HCT116 (cell line): ENCODE measurements at places on chromosomes 2 and 18. TPM values are rescaled to one million over a fixed set of nuclear protein-coding genes. Genes with fewer than 3 reads are reported as not detected.
A peak's percentile ranks its signal among the peaks of the same experiment; 100 is the strongest.

DNA sequence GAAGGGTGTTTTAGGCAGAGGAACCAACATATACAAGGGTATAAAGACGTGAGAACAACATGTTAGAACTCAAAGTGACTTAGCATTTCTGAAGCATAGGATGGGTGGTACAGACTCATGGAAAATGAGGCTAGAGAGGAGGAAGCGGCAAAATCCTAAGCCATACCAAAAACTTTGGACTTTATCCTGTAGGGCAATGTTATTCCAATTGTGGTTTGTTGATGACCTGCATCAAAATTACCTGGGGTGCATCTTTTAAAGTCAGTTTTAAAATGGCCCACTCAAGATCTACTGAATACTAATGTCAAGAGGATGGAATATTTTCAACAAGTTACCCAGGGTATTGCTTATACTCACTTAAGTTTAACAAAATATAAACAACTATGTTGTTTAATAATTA is 34.8 kb downstream of the RAPH1 start:
- H3K4me3 ChIP-seq = no peak overlapping the region
- H3K36me3 ChIP-seq = no peaks in the 10 kb centered on the region
- H3K4me1 ChIP-seq = peaks cover 5% of the 10 kb centered on the region; the same call in 1 of the 2 replicates
- H3K27me3 ChIP-seq = no peaks in the 10 kb centered on the region
- DNase-seq = no peak

- no peaks in the 10 kb centered on the region for H3K4me1 ChIP-seq
- no peak overlapping the region for H3K4me3 ChIP-seq
- DNase-seq = no peak
- H3K36me3 ChIP-seq = no peaks in the 10 kb centered on the region
- no peak overlapping the region for H3K27ac ChIP-seq
Observed at GRCh38 chr2:149954981-149955600, 367.5 kb upstream of the MMADHC start.

- H3K4me1 ChIP-seq = peaks cover 29% of the 10 kb centered on the region
- no peak overlapping the region for H3K4me3 ChIP-seq
- no peak overlapping the region for H3K27ac ChIP-seq
- H3K36me3 ChIP-seq = no peaks in the 10 kb centered on the region
- DNase-seq = no peak
- H3K27me3 ChIP-seq = no peaks in the 10 kb centered on the region
Observed at GRCh38 chr2:108615480-108616090, 81.3 kb downstream of the LIMS1 start.

- DNase-seq = no peak
- H3K4me3 ChIP-seq = no peak overlapping the region
- H3K27me3 ChIP-seq = no peaks in the 10 kb centered on the region
- H3K27ac ChIP-seq = no peak overlapping the region
- no peaks in the 10 kb centered on the region for H3K36me3 ChIP-seq
- no peaks in the 10 kb centered on the region for H3K4me1 ChIP-seq
Observed at GRCh38 chr2:176461098-176461808, 192.0 kb downstream of the MTX2 start.

- no peak for DNase-seq
- H3K27ac ChIP-seq = no peak overlapping the region
- H3K36me3 ChIP-seq = no peaks in the 10 kb centered on the region
- no peaks in the 10 kb centered on the region for H3K4me1 ChIP-seq
- no peak overlapping the region for H3K4me3 ChIP-seq
Observed at GRCh38 chr2:200127848-200128247, 172.5 kb downstream of the MAIP1 start.

GRCh38 chr2:33136566-33136965 is 189.8 kb downstream of the LTBP1 start:
- peaks cover 11% of the 10 kb centered on the region for H3K4me1 ChIP-seq
- H3K4me3 ChIP-seq = no peak overlapping the region

DNA sequence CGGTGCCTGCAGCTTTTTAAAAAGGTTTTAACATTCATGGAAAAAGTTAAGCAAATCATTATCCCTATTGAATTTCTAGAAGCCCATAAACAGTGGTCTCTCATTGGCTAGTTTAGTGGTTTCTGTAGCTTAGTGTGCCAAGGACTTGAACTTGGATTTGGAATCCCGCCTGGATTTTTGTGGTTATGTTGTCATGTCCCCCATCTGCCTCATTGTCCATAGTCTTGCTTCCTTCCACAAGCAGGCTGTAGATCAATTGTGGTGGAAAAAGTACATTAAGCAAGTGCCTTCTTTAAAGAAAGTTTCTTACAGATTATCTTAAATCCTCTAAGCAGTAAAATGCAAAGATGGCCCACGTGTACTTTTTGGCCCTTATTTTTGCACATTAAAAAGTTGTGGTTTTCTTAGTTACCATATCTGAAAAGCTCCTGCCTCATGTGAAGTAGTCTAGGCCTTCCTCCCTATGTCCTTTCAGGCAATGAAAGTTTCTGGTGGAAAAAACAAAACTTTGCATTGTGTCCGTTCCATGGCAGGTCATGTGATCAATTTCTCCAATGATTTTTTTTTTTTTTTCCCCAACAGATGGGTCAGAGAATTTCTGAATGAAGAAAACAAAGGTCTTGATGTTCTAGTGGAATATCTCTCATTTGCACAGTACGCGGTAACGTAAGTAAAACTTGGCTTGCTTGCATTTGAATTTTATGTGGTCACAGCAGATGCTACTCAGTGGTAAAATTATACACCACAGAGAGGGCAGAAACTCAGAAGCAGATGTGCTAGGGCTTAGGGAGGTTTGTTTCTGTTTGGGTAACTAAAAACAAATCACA is 158.9 kb downstream of the PRPF40A start:
- no peaks in the 10 kb centered on the region for H3K27me3 ChIP-seq
- H3K27ac ChIP-seq = no peak overlapping the region
- H3K36me3 ChIP-seq = no peaks in the 10 kb centered on the region
- H3K4me1 ChIP-seq = no peaks in the 10 kb centered on the region
- no peak for DNase-seq

DNA sequence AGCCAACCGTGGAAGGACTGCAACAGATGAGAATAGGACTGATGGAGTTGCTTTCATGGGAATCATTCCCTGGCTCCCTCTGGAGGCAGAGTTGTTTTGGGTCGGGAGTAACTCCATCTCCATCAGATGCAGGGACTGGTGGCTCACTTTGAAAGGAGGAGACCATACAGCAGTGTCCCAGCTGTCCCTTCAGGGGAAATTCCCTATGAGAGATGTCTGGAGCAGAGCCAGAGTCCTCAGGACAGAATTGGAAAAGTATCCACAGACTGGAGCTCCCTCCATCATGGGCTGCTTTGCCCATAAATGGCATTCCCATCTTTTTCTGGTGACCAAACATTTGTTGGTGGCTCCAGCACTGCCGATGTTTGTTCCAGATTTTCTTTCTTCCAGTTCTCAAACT is 144.3 kb downstream of the NCK2 start:
- H3K36me3 ChIP-seq = no peaks in the 10 kb centered on the region
- H3K27me3 ChIP-seq = no peaks in the 10 kb centered on the region
- no peak overlapping the region for H3K27ac ChIP-seq
- H3K4me1 ChIP-seq = no peaks in the 10 kb centered on the region
- DNase-seq = no peak
- H3K4me3 ChIP-seq = no peak overlapping the region

- H3K27ac ChIP-seq = no peak overlapping the region
- no peaks in the 10 kb centered on the region for H3K27me3 ChIP-seq
Observed at GRCh38 chr2:40758401-40759155, 306.7 kb upstream of the SLC8A1 start.

DNA sequence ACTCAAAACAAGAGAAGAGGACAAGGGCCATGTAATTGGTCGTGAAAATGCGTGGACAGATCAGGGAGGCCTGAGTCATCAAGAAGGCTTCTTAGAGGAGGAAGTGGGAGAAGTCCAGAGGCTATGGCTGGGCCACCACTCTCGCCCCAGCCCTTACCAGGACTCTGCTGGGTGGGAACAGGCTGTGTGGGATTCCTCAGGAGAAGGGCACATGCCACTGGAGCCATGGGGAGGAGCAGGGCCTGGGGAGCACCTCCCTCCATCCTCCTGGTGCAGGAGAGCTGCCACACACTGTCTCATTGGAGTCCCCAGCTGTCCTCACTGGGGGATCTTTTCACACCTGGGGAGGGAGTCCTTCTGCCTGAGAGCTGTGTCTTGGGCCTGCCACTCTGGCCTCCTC is 9.4 kb upstream of the RALB start:
- H3K27me3 ChIP-seq = no peaks in the 10 kb centered on the region
- DNase-seq = no peak
- H3K4me1 ChIP-seq = peaks cover 78% of the 10 kb centered on the region
- no peaks in the 10 kb centered on the region for H3K36me3 ChIP-seq
- no peak overlapping the region for H3K4me3 ChIP-seq

GRCh38 chr18:26457611-26458353 is 90.6 kb downstream of the KCTD1 start:
- H3K36me3 ChIP-seq = no peaks in the 10 kb centered on the region
- no peak for DNase-seq
- no peaks in the 10 kb centered on the region for H3K27me3 ChIP-seq
- H3K4me1 ChIP-seq = peaks cover 4% of the 10 kb centered on the region; the same call in 1 of the 2 replicates
- no peak overlapping the region for H3K4me3 ChIP-seq

GRCh38 chr18:27270508-27270907 is 85.4 kb upstream of the CHST9 start:
- H3K27me3 ChIP-seq = no peaks in the 10 kb centered on the region
- H3K36me3 ChIP-seq = no peaks in the 10 kb centered on the region
- no peaks in the 10 kb centered on the region for H3K4me1 ChIP-seq
- DNase-seq = no peak

DNA sequence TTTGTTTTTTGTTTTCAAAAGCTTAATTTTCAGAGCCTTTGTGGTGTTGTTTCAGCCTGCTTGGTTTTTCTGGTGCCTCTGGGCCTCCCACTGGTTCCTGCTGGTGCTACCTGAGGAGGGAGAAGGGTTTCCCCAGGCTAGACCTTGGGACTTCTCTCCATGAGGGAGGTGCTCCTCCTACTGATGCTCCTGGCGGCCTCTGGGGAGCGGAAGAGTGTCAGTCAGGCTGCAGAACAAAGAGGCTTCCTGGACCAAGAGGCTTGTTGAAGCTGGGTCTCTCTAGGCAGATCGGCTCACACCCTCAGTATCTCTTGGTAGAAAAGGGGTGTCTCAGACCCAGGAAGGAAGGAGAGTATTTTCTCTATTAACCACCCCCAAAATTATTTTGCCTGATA is 32.2 kb downstream of the RFX8 start:
- no peak overlapping the region for H3K27ac ChIP-seq
- no peaks in the 10 kb centered on the region; the same call in none of the 2 replicates for H3K4me1 ChIP-seq
- H3K36me3 ChIP-seq = no peaks in the 10 kb centered on the region
- peak; percentile 12 for DNase-seq
- H3K27me3 ChIP-seq = no peaks in the 10 kb centered on the region
- H3K4me3 ChIP-seq = no peak overlapping the region

DNA sequence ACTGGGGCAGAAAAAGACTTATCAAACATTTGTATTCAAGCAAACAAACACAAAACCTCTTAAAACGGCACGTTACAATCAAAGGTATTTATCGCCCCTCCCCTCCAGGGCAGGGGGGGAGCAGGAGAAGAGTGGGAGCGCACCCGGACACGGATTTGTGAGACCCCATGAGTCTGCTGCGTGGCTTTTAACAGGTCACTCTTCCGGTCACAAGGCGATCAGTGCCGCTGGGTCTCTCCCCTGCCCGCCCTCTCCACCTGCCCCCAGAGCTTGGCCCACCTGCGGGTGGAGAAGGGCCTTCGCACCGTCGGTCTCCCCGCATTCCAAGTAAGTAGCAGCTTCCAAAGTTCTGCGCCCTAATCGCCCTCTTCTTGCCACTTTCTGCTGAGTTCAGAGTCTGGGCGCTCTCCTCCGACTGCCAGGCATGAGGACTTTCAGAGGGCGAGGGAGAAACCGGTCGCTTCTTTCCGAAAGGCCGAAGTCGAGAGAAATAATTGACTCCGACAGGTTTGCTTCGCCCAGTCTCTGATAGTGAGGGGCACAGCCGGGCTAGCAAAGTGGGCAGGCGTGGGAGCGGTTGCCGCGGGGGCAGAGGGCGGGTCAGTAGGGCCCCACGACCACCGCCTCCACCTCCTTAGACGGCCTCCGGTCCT is 800 bp downstream of the RPRM start:
- peaks cover 10% of the 10 kb centered on the region for H3K4me1 ChIP-seq
- H3K36me3 ChIP-seq = no peaks in the 10 kb centered on the region
- H3K27me3 ChIP-seq = no peaks in the 10 kb centered on the region
- no peak overlapping the region for H3K4me3 ChIP-seq
- no peak for DNase-seq

GRCh38 chr18:33020877-33021276 is 248.1 kb upstream of the KLHL14 start:
- no peaks in the 10 kb centered on the region for H3K36me3 ChIP-seq
- no peak for DNase-seq
- no peak overlapping the region for H3K4me3 ChIP-seq
- H3K27me3 ChIP-seq = no peaks in the 10 kb centered on the region

- no peak overlapping the region for H3K27ac ChIP-seq
- DNase-seq = no peak
- H3K4me3 ChIP-seq = no peak overlapping the region
- H3K36me3 ChIP-seq = peaks cover 2% of the 10 kb centered on the region; the same call in 1 of the 2 replicates
- no peaks in the 10 kb centered on the region for H3K4me1 ChIP-seq
Observed at GRCh38 chr2:196725218-196725617, 74.3 kb downstream of the GTF3C3 start.

DNA sequence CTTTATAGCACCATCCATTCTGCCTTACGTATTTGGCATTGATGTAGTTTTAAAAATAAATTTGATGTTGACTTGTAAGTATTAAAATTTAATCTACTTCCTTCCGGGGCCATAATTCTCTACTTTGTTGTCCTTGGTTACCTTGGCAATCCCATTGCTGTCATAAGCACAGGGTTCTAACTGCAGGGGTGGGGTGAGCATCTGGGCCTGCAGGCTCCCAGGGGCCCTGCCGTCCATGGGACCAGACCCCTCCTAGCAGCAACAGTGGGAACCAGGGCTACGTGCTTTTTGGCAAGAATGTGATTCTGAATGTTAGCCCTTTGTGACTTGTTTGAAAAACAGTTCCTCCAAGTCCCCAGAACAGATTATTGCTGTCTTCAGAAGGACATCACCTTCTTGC is 4.9 kb downstream of the ASAP2 start:
- H3K4me1 ChIP-seq = peaks cover 21% of the 10 kb centered on the region
- no peaks in the 10 kb centered on the region for H3K36me3 ChIP-seq
- H3K4me3 ChIP-seq = no peak overlapping the region
- no peak overlapping the region for H3K27ac ChIP-seq
- DNase-seq = no peak

DNA sequence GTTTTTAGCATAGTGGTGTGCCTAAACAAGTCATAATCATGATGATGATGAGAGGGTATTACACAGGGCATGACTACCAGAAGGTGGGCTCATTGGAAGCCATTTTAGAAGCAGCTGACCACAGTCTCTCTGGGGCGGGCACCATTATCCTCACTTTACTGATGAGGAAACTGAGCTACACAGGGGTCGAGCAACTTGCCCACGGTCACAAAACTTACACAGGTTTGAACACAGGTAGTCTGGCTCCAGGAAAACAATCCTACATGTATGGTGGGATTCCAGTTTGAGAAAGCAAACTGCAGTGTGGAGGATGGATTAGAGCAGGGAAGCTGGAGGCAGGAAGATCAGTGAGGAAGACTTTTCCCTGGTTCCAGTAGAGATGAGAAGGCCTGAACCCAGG is 6.2 kb downstream of the RHOB start:
- no peak for DNase-seq
- H3K27ac ChIP-seq = no peak overlapping the region
- H3K36me3 ChIP-seq = 0 out of 2 replicates have a peak, but pooled peaks cover 2% of the 10 kb centered on the region

TTC39C gene
- total RNA-seq = 24.8 TPM

MTX2 gene
- total RNA-seq = 38.9 TPM

COA5 gene
- total RNA-seq = 18.6 TPM

CKAP2L gene
- total RNA-seq = 27.5 TPM

CHRNG gene
- not detected for total RNA-seq

SERPINB13 gene
- 0.07 TPM for total RNA-seq

CCL20 gene
- 0.30 TPM for total RNA-seq

SH3BP4 gene
- 32.9 TPM for total RNA-seq

UGT1A5 gene
- not detected for total RNA-seq

GREB1L gene
- 12.2 TPM for total RNA-seq

ZNF521 gene
- 0.10 TPM for total RNA-seq

SEMA4F gene
- total RNA-seq = 12.3 TPM
